ENCODE measurements at places on chromosomes 11 and 22.

DNA sequence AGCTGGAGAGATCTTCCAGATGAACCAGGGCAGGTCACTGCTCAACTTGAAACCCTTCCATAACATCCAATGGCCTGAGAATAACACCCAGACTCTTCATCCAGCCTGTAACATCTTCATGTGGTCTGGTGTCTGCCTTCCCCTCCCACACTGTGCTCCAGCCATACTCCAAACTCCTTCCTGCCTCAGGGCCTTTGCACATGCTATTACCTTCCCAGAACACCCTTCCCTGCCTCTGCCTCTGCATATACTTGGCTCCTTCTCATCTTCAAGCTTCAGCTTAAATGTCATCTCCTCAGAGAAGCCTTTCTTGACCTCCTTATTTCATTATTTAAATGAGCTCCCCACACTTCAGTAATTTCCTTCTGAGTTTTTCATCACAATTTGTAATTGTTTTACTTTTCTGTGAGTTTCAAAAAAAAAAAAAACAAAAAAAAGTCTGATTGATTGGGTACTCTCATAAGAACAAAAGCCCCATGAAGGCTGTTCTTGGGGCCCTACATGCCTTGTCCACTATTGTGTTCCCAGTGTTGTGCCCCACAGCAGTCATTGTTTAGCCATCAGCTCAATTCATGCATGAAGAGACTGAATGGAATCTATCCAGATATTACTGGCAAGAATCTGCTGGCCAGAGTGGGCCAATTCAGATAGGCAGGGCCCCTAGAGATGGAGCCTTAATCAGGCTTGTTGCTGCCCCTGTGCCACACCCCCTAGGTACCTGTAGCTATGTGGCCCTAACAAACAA, 22.1 kb downstream of the LMO1 start:
- no peak for DNase-seq

DNA sequence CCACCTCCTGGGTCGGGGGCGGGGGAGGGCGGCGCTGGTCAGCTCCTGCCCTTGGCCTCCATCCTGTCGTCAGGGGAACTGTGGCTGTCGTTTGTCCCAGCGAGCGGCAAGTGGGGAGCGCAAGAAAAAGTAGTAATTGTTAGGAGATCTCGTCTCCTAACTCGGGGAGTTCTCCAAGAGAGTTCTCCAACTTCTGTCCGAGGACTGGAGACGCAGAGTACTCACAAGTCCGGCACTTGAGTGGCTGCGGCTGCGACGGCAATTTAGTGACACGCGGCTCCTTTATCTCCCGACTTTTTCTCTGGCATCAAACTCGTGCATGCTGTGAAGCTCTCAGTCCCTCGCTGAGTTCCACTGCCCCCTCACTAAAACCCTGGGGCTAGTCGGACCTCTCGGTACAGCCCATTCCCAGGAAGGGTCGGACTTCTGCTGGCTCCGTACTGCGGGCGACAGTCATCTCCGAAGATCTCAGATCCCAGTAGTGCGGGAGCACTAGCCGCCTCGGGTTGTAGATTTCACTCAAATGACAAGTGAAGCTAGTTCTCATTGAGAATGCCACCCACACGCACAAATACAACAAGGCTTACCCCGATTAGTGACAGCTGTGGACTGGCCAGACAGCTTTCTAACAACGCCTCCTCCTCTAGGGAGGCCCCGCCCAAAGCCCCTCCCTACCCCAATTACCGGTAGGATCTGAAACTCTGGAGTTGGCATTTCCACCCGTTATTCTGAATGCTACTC, at the start of gene PGR:
Gene PGR (minus strand): TSS at position 611 of the 741 bp plus-strand sequence. CDS start 743 bp downstream, outside the sequence.
- no peak for DNase-seq

- no peak for DNase-seq
Measured at GRCh38 chr11:111059726-111060125, 185.8 kb upstream of the POU2AF2 start.

GRCh38 chr22:49025791-49026493, 801.7 kb downstream of the BRD1 start:
- DNase-seq = no peak

DNA sequence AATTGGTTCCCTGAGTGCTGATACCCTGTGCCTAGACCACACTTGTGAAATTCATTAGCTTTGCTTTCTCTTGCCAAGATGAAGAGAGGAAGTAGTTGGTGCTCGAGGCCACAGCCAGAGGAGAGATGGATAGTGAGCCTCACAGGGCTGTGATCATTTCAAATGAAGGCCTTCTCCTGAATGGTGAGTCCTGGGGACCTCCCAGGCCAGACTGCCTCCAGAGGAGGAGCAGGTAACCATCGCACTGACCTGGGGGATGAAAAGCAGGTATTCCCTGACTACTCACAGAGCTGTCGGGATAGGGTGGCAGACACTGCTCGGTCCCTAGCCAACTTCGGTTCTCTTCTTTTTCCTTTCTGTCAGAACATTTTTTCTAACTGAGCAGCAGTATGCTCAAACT, 4.8 kb upstream of the FXYD6 start:
- no peak for DNase-seq

- DNase-seq = no peak
Measured at GRCh38 chr22:25105817-25106650, 93.6 kb upstream of the CRYBB3 start.

- DNase-seq = no peak
Measured at GRCh38 chr11:109612496-109612895, 190.5 kb downstream of the C11orf87 start.

- DNase-seq = no peak
Measured at GRCh38 chr11:96126917-96127595, 203.1 kb upstream of the MTMR2 start.

- no peak for DNase-seq
Measured at GRCh38 chr11:63866211-63866610, 27.3 kb downstream of the MARK2 start.

DNA sequence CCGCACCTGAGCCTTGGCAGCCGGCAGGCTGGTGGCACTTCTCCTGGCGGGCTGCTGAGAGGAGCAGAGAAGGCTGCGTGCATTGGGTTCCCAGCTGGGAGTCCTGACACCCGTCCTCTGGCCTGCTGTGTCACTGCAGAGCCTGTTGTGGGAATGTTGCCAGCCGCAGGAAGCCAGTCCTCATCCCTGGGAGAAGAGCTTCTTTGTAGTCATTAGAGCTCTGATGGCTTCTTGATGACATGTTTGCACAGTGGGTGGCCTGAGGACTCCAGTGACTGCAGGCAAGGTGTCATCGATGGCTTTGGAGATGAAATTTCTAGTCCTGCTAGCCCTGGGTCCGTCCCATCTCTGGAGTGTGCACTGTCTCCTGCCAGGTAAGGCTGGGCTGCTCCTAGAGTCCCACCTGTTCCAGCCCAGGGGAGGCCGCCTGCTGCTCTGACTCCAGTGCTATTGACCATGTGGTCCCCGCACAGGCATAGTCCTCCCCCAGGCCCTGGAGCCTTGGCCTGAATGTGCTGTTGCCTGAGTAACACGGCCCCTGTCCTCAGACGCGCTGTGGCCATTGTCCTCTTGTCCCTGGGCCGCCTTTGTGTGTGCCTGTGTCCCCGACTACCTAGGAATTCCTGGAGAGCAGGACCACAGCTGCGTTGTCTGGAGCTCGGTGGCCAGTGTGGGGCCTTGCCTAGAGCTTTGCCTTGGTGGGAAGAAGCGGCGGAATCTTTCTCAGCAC, 129.2 kb downstream of the CACNA1I start:
- no peak for DNase-seq

- DNase-seq = no peak
Measured at GRCh38 chr11:19447150-19447566, 206.4 kb upstream of the E2F8 start.

DNA sequence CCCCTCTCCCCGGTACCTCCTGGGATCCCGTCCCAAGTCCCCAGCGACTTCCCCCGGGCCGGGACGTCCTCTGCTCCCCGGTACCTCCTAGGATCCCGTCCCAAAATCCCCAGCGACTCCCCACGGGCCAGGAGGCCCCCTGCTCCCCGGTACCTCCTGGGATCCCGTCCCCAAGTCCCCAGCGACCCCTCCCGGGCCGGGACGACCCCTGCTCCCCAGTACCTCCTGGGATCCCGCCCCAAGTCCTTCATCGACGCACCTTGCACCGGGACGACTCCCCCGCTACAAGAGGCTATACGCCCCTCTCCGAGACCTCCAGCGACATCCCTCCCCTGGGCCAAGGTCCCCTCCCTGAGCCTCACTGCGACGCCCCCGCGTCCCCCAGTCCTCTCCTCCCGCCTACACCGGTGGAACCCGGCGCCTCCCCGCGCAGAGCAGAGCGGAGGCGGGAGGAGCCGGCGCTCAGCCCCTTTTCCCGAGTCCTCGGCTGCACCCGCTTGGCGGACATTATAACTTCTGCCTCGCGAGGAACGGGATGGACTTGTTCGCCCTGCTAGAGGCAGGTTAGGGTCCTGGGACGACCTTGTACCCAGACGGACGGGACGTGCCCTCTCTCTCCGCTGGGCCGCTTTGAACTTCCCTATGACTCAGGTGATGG, 912 bp downstream of the KREMEN1 start:
- no peak for DNase-seq

DNA sequence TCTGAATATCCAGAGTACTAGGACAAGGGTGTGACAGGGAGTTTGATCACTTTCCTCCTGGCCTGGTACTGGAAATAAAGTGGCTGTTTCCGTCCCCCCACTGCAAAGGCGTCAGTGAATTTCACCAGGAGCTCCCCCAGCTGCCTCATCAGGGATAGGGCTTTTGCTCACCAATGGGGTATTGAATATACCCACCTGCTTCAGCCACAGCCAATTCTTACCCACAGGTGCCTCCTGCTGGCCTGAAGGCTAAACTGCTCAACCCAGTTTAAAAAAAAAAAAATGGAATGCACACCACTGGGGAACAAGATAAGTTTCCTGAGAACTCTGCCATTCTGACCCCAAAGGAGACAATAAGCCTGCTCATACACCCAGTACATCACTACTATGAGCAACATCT, 65.3 kb upstream of the MS4A8 start:
- DNase-seq = no peak

GRCh38 chr11:66843776-66844495, 695 bp downstream of the RCE1 start:
- DNase-seq = no peak

DNA sequence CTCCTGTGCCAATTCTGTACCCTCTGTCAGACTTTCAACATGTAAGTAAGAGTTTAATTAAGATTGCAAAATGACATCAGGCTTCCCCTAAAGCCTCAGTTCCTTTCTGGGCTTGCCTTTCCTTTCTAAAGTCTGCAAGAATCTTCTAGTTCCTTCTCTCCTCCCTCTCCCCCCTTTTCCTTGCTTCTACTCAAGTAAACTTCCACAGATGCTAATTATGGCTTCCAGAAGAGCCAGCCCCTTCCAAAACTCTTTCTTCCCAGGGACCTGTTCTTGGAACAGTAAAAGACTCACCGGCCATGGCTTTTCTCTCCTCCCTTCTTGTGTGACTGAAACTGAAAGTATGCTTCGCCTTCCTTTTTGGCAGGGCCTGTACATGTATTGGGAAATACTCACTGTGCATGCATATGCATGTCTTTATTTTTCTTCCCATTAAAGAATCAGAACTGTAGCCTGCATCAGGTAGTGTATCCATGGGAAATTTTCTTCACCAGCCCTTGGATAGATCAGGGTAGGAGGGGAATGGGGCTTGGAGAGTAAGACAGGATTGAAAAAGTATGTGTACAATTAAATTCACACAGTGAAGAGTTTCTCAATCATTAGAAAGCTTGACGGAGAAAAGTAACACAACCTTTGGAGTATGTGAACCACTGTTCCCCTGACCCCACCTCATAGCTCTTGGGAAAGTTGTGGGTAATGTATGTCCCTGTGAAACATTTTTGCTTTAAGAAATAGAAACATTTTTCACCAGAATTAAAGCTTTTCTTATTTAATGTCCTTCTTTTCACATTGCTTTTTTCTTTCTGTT, at the start of gene CASP1:
Gene CASP1 (minus strand): TSS at position 332 of the 808 bp plus-strand sequence. CDS start 31 bp downstream, at position 301.
- DNase-seq = no peak

DNA sequence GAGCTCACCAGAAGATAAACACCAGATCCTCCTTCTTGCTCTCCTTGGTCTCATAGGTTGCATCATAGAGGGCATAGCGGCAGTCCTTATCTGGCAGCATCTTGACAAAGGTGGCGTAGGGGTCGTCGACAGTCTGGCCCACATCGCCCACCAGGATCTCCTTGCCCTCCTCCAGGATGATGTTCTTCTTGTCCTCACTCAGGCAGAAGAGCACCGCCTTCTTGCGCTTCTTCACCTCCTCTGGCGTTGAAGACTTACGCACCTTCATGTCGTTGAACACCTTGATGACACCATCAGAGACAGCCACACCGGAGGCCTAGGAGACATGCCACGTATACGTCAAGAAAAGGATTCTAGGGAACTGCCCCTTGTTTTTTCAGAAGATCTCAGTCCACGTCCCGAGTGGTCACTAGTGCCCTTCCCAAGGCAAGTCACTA, 2.0 kb downstream of the CFL1 start:
- no peak for DNase-seq

- DNase-seq = peak; percentile 20
Measured at GRCh38 chr11:10204021-10204420, 90.0 kb downstream of the SBF2 start.

Data from SW 1271 (cell line).